CD4-positive, alpha-beta T cell treated with Interferon alpha-2 for 1 hour (primary cell): ENCODE measurements at places on chromosomes 12 and 14.

- DNase-seq, result no peak
Measured at GRCh38 chr12:1864456-1864855, 44.1 kb downstream of the LRTM2 start.

- no peak for DNase-seq
Measured at GRCh38 chr14:36270191-36270590, 50.2 kb downstream of the MBIP start.

GRCh38 chr12:26195250-26195640 is at the start of gene SSPN:
Gene SSPN (plus strand): TSS chr12:26195573. CDS start chr12:26195673, 100 bp downstream.
- DNase-seq, result no peak

GRCh38 chr12:102454808-102455760 is 25.3 kb downstream of the IGF1 start:
- DNase-seq, result no peak

GRCh38 chr12:131380965-131381705 is 329.8 kb upstream of the SFSWAP start:
- DNase-seq, result no peak

- DNase-seq, result no peak
Measured at GRCh38 chr14:89205137-89205740, 211.8 kb downstream of the FOXN3 start.

DNA sequence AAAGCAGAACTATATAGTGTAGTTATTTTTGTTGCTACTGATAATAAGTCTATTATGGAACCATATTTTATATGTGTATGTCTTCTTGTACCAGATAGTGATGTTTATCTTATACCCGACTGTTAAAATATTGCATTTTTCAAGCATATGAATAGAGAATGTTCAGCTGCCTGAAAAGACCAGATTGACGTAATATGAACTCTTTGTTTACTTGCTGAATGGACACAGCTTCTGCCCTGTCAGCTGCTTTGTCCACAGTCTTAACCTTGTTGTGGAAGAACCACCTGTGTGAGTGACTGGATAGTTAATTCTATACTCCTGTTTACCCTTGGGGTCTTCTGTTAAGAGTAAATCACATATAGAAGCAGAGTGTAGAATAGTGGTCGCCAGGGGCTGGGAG is 109.3 kb downstream of the LGR5 start:
- no peak for DNase-seq

- DNase-seq, result no peak
Measured at GRCh38 chr14:101247842-101248725, 313.2 kb upstream of the DIO3 start.

GRCh38 chr12:66899588-66899987 is 220.7 kb upstream of the GRIP1 start:
- DNase-seq, result no peak
